RPMI7951 (cell line): ENCODE measurements at places on chromosomes 13 and 19. TPM values are rescaled to one million over a fixed set of nuclear protein-coding genes. Genes with fewer than 3 reads are reported as not detected.

DNA sequence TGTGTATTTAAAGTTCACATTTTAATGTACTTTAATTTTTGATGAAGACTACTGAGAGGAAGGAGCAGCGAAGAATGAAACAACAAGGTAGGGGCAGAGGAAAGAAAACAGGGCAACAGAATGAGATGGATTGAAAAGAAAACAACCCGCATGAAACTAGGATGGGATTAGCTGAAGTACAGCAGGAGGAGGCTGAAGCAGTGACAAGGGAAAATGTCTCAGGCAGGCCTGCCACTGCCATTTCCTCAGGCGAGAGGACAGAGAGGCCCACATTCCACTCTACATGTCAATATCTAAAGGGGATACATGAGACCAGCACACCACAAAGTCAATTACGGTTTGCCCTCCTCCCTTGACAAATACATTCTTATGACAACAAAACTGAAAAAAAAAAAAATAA is 1703.2 kb downstream of the EFNB2 start:
- DNase-seq, result no peak

DNA sequence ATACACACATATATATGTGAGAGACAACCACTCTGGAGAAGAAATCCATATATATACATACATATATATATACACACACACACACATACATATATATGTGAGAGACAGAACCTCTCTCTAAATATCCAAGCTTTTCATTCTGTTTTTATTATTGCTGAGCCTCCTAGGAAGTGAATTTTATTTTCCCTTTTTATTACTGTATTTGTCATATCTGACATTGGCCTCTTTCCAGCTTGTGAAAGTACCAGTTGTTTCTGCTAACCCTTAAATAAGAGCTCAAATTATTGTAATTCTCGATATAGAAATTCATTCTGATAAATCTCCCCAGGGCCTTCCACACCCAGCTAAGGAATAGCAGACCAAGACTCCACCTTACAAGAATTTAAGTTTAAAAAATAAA is 81.0 kb downstream of the NUFIP1 start:
- DNase-seq, result no peak

GRCh38 chr13:29140277-29140676 is 320.1 kb downstream of the MTUS2 start:
- no peak for DNase-seq

ATP7B gene
- total RNA-seq, result 0.84 and 1.2 TPM in 2 replicates

DNA sequence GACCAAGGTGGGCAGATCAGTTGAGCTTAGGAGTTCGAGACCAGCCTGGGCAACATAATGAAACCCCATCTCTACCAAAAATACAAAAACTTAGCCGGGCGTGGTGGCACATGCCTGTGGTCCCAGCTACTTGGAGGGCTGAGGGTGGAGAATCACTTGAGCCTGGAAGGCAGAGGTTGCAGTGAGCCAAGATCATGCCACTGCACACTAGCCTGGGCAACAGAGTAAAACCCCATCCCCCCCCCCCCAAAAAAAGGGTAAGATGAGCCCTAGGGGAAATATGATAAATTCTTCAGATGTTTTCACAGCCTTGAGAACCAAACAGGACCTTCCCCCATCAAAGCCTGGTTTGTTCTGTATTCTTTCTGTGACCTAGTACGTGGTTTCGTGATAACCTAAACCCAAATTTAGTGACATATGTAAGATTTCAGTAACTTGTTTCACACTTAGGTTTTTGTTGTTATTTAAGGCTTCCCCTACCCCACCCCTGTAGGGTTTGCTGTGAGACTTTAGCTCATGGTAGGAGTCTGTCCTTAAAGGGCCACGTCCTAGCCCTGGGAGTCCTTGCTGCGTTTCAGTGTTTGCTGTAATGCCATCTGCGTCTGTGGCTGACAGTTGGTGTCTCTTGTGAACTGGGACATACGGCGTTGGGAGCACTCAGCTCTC is 49.6 kb downstream of the MYO9B start:
- DNase-seq, result peak; percentile 71

ZNF880 gene
- 13.1 and 17.0 TPM in 2 replicates for total RNA-seq

DNA sequence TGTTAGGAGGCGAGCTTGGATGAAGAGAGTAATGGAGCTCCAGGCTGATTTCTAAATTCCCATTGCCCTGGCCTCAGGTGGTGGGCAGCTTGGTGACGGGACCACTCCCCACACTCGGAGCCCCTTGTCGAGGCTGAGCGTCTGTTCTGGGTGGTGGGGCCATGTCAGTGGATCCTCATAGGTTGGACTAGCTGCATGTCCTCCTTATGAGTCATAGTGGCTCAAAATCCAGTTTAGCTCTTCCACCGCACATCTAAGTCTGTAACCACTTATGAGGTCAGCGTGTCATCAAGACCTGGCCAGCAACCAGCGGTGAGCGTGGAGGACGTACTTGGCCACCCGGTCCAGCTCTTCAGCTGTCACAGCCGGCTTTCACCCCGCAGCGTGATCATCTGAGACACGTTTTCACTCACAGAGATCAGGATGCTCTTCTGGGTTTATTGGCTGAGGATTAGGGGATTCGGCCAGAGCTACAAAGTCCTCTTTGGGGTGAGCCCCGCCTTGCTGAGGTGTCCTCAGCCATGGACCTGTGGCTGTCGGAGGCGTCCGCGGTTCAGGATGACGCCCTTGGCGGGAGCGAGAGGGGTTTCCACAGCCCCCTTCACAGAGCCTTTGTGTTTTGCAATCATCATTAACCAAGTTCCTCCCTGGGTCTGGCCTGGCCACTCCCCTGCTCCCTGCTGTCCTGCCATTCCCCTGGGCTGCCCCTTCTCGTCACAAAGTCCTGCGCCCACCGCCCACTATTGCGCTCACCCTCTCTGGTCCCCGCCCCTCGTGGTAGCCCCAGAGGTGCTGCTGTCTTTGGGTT is 41.9 kb downstream of the ADPRHL1 start:
- peak; percentile 95 for DNase-seq

- no peak for DNase-seq
Observed at GRCh38 chr19:18603255-18603957, 3.2 kb downstream of the CRLF1 start.

SPRED3 gene
- total RNA-seq, result 0.72 and 0.78 TPM in 2 replicates

BRME1 gene
- 1.6 and 2.1 TPM in 2 replicates for total RNA-seq

DNA sequence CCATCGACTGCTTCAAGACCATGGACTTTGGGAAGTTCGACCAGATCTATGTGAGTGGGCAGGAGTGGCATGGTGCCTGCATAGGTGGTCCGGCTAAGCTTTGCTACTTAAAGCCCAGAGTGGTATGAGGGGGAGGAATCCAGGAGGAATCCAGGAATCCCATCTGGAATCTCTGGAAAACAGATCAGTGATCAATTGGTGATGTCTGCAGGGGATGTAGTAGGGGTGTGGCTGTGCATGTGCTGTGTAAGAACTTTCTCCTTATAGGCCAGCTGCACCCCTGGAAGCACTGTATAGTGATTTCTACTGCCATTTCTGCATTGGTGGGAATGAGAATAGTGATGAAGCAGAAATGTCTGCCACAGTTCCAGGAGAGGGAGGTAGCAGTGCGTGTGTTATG is 23.6 kb downstream of the PNPLA6 start:
- peak; percentile 18 for DNase-seq

- DNase-seq, result no peak
Observed at GRCh38 chr19:8306235-8307054, 1.7 kb downstream of the CD320 start.

- no peak for DNase-seq
Observed at GRCh38 chr13:111247552-111247951, 72.9 kb upstream of the TEX29 start.

DNA sequence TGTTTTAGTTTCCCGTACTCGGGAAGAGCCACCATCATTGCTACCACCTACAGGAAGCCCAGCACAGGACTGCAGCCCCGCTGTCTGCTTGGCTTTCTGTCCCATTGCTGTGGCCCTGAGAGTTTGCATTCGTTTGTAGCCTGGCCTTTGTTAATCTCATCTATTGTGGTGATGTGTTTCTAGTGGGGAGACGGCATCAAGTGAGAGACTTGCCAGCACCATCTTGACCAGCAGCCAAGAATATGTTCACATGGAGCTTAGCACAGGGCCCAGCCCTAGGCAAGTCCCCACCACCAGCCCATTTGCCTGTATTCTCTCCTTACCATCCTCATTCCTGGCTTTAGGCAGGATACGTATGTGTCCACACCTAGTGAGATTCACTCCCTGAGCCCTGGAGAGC is 17.3 kb upstream of the OVOL3 start:
- no peak for DNase-seq

CNN1 gene
- 0.96 and 3.0 TPM in 2 replicates for total RNA-seq

PODNL1 gene
- 3.2 and 4.2 TPM in 2 replicates for total RNA-seq

- no peak for DNase-seq
Observed at GRCh38 chr13:73933795-73934194, 200.4 kb downstream of the KLF12 start.
